Type B pancreatic cell (in vitro differentiated cells): ENCODE measurements at places on chromosomes 12 and 14. TPM values are rescaled to one million over a fixed set of nuclear protein-coding genes. Genes with fewer than 3 reads are reported as not detected.

Gene TAS2R9
- not detected in 2 replicates for total RNA-seq

Gene PGAM5
- 40.0 and 41.0 TPM in 2 replicates for total RNA-seq

Gene PARP11
- 14.4 and 14.5 TPM in 2 replicates for total RNA-seq

Gene PLA2G1B
- total RNA-seq: not detected in 2 replicates

Gene LIN7A
- 22.1 and 32.7 TPM in 2 replicates for total RNA-seq

Gene OAS1
- 19.1 and 34.4 TPM in 2 replicates for total RNA-seq

DNA sequence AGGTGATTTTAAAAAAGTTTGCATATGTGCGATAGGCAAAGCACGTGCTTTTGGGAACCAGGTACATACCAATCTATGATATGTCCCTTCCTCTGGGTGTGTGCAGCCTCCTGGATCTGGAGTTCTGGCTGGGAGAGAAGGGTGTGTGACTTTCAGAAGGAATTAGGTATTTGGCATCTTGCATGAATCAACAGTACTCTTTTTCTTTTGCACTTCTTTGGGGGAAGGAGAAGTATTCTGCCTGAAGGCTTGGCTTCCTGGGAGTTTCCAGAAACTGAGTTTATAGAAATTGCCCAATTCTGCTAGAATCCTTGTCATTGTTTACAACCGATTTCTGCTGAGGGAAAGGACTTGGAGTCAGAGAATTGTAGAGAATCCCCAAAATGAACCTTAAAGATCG, 2.9 kb upstream of the CLMN start:
- no peak overlapping the region for H3K27ac ChIP-seq
- peaks cover 23% of the 10 kb centered on the region for H3K4me1 ChIP-seq
- H3K27me3 ChIP-seq: peaks cover 4% of the 10 kb centered on the region
- DNase-seq: no peak

- no peak overlapping the region for H3K4me3 ChIP-seq
- H3K27ac ChIP-seq: no peak overlapping the region
- H3K27me3 ChIP-seq: no peaks in the 10 kb centered on the region
- no peak for DNase-seq
- H3K36me3 ChIP-seq: no peaks in the 10 kb centered on the region
Observed at GRCh38 chr12:81211306-81211705, 133.4 kb downstream of the ACSS3 start.

DNA sequence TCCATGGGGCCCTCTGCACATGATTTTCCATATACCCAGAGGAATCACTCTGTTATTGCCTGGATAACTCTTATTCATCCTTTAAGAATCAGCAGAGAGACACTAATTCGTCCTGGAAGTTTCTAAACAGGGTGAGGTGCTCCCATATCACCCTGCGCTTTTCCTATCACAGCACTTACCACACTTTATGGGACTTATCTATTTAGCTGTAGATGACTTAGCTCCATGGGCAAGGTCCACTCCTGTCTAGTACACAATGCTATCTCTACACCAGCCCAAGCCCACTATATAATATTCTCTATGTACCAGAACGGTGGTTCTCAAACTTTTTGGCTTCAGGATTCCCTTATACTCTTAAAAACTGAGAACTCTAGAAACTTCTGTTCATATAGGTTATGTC, 111.7 kb downstream of the EFCAB11 start:
- no peaks in the 10 kb centered on the region for H3K27me3 ChIP-seq
- H3K4me1 ChIP-seq: peaks cover 5% of the 10 kb centered on the region
- H3K36me3 ChIP-seq: peaks cover 8% of the 10 kb centered on the region

- no peak overlapping the region for H3K27ac ChIP-seq
- H3K36me3 ChIP-seq: no peaks in the 10 kb centered on the region
- peaks cover 46% of the 10 kb centered on the region for H3K27me3 ChIP-seq
- H3K4me1 ChIP-seq: peaks cover 4% of the 10 kb centered on the region
- DNase-seq: no peak
Observed at GRCh38 chr12:3634348-3634747, 118.6 kb downstream of the CRACR2A start.

- H3K27ac ChIP-seq: peak overlapping the region; percentile 88
- peak overlapping the region; percentile 40 for H3K4me3 ChIP-seq
- DNase-seq: no peak
- H3K27me3 ChIP-seq: no peaks in the 10 kb centered on the region
- no peaks in the 10 kb centered on the region for H3K36me3 ChIP-seq
Observed at GRCh38 chr14:76929927-76930326, 98.6 kb downstream of the IRF2BPL start.

- no peak overlapping the region for H3K27ac ChIP-seq
- DNase-seq: no peak
- H3K36me3 ChIP-seq: peaks cover 25% of the 10 kb centered on the region
- H3K4me1 ChIP-seq: no peaks in the 10 kb centered on the region
- no peak overlapping the region for H3K4me3 ChIP-seq
- H3K27me3 ChIP-seq: no peaks in the 10 kb centered on the region
Observed at GRCh38 chr14:100096656-100097055, 31.4 kb downstream of the EVL start.

- no peak for DNase-seq
- H3K27ac ChIP-seq: no peak overlapping the region
- no peaks in the 10 kb centered on the region for H3K4me1 ChIP-seq
- no peaks in the 10 kb centered on the region for H3K27me3 ChIP-seq
- H3K4me3 ChIP-seq: no peak overlapping the region
- H3K36me3 ChIP-seq: peaks cover 8% of the 10 kb centered on the region
Observed at GRCh38 chr12:132018193-132018916, 68.6 kb downstream of the EP400 start.

- H3K27me3 ChIP-seq: no peaks in the 10 kb centered on the region
- H3K27ac ChIP-seq: peak overlapping the region; percentile 29
- no peak for DNase-seq
- peak overlapping the region; percentile 29 for H3K4me3 ChIP-seq
- peaks cover 3% of the 10 kb centered on the region for H3K36me3 ChIP-seq
- H3K4me1 ChIP-seq: peaks cover 41% of the 10 kb centered on the region
Observed at GRCh38 chr14:55274751-55275150, 3.5 kb downstream of the FBXO34 start.

- no peak overlapping the region for H3K27ac ChIP-seq
- H3K4me1 ChIP-seq: no peaks in the 10 kb centered on the region
- H3K4me3 ChIP-seq: no peak overlapping the region
- no peaks in the 10 kb centered on the region for H3K36me3 ChIP-seq
Observed at GRCh38 chr14:62409169-62409568, 636.1 kb downstream of the KCNH5 start.

- H3K27ac ChIP-seq: no peak overlapping the region
- H3K4me3 ChIP-seq: no peak overlapping the region
- H3K27me3 ChIP-seq: peaks cover 90% of the 10 kb centered on the region
- no peak for DNase-seq
- no peaks in the 10 kb centered on the region for H3K36me3 ChIP-seq
Observed at GRCh38 chr12:113506867-113507266, 35.2 kb upstream of the LHX5 start.

DNA sequence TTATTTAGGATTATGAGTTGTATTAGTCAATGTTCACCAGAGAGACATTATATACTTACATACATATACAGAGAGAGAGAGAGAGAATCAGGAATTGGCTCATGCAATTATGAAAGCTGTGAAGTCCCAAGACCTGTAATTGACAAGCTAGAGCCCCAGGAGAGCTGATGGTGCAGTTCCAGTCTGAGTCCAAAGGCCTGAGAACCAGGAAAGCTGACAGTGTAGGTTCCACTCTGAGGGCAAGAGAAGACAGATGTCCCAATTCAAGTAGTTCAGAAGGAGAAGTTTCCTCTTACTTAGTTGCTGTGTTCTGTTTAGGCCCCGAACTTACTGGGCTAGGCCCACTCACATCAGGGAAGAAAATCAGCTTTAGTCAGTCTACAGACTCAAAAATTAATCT, 76.4 kb upstream of the FICD start:
- H3K36me3 ChIP-seq: no peaks in the 10 kb centered on the region
- peaks cover 7% of the 10 kb centered on the region for H3K4me1 ChIP-seq
- H3K4me3 ChIP-seq: no peak overlapping the region

DNA sequence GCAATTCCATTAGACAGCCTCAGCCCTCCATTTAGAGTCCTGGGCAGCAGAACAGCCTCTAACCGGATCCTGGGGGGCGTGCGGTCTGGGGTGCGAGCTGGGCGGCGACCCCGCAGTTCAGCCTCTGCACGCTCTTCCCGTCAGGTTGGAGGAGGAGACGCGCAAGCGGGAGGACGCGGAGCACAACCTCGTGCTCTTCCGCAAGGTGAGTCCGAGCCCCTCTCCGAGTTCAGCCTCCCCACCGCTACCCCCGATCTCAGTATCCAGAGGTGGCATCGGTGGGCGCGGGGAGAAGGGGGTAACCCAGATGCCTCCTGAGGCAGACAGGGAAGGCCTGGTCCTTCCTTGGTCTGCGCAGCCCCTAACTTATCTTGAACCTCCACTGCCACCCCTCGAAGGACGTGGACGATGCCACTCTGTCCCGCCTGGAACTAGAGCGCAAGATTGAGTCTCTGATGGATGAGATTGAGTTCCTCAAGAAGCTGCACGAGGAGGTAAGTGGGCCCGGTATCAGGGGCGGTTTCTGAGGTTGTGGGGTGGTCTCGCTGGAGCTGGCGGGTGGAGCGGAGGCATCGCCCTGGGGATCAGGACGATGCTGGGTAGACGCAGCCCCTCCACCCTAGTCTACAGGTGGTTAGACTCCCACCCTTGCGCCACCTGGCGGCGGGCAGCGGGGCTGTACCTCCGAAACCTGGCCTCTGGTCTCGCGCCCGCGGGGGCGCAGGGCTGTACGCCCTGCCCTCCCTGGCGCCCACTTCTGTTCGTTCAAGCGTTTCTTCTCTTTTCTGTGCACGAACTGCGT, 1.3 kb downstream of the PRPH start:
- no peaks in the 10 kb centered on the region for H3K4me1 ChIP-seq
- H3K4me3 ChIP-seq: peak overlapping the region; percentile 71
- peaks cover 81% of the 10 kb centered on the region for H3K27me3 ChIP-seq
- DNase-seq: no peak

DNA sequence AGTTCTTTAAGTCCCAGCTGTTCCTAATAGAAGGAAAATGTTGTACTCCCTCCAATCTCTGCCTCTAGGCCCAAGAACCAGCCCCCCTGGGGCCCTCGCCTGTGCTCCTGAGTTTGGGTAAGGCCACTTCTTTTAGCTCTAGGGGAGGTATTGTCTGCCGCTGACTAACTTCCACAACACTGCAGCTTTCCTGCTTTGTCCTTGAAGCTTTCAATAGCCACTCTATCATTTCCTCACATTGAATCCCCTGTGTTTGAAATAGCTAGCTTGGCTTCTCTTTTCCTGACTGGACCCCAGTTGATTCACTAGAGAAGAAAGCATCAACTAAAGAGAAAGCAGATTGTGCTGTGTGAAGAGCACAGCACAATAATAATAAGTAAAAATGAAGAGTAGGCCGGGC, 28.8 kb downstream of the KRT80 start:
- H3K27ac ChIP-seq: peak overlapping the region; percentile 64
- H3K36me3 ChIP-seq: no peaks in the 10 kb centered on the region
- no peaks in the 10 kb centered on the region for H3K27me3 ChIP-seq

DNA sequence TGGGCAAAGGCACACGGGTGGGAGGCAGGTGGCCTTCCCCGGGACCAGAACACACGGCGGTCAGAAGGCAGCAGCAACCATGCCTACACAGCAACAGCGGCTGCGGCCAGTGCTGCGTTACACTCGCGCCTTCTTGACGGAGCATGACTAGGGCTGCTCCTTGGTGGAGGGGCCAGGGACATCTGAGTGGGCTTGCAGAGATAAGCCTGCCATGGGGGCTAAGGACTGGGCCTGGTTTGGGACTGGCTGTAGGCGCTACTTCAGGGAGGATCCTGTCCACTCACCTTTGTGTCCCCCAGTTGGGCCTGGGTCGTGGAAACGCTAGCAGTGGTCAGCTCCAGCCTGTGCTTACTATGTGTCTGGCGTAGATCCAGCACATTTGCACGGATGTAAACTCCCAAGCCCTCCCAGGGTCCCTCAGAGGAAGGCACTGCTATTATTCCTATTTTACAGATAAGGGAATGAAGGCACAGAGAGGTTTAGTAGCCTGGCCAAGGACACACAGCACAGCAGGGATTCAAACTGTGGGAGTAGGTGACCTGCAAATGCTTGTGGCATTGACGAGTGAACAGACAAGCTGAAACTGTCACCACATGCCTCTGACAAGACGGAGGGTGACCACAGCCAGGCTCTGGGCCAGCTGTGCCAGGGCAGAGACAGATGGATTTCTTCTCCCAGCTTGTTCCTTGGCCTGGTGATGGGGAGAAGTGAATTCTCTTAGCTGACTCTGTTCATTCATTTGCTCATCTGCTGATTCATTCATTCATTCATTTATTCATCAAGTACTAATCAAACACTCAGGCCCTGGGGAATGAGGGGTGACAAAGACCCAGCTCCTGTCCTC, 31.9 kb upstream of the DLK1 start:
- no peaks in the 10 kb centered on the region for H3K36me3 ChIP-seq
- DNase-seq: no peak
- peak overlapping the region; percentile 61 for H3K4me3 ChIP-seq
- peaks cover 57% of the 10 kb centered on the region for H3K4me1 ChIP-seq
- H3K27ac ChIP-seq: no peak overlapping the region

GRCh38 chr12:118337194-118337838, 35.4 kb downstream of the TAOK3 start:
- H3K36me3 ChIP-seq: no peaks in the 10 kb centered on the region
- H3K27ac ChIP-seq: no peak overlapping the region
- no peaks in the 10 kb centered on the region for H3K27me3 ChIP-seq
- H3K4me1 ChIP-seq: no peaks in the 10 kb centered on the region
